ENCODE measurements at places on chromosomes 2 and 18.

GRCh38 chr2:11729362-11730212, 16.8 kb upstream of the LPIN1 start:
- no peak for DNase-seq

- DNase-seq, result no peak
Measured at GRCh38 chr18:73708591-73708990, 439.0 kb downstream of the FBXO15 start.

GRCh38 chr2:13193075-13193474, 476.3 kb downstream of the TRIB2 start:
- no peak for DNase-seq

DNA sequence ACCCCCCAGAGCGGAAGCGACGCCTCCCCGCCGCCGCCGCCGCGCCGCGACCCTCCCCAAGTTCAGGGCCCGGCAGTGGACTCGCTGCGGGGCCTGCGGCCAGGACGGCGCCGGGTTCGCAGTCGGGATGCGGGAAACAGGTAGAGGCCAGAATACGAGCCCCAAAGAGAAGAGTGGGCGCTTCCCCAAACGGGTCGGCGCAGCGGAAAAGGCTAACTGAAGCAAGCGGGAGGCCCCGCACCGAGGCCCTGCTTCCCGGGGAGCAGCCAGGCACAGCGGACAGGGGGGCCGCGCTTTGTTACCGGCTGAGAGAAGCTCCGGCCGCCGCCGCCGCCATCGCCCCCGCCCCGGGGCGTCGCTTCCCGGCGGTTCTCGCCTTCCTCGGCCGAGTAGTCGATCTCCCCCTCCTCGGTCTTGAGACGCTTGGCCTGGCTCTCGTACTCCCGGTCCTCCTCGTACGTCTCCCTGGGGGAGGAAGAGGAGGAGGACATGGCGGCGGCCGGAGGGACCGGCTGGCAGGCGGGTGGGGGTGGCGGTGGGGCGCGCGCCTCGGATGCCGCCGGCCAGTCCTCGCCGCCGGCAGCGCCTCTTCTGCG, 494 bp downstream of the HNRNPLL start:
- DNase-seq, result no peak

GRCh38 chr2:60659026-60659425, 97.0 kb upstream of the PAPOLG start:
- DNase-seq, result no peak

- DNase-seq, result no peak
Measured at GRCh38 chr18:2313332-2313731, 258.0 kb downstream of the METTL4 start.
